ENCODE measurements at places on chromosomes 1 and 21.

- DNase-seq, result no peak
Observed at GRCh38 chr21:45488931-45489721, 53.1 kb downstream of the SLC19A1 start.

DNA sequence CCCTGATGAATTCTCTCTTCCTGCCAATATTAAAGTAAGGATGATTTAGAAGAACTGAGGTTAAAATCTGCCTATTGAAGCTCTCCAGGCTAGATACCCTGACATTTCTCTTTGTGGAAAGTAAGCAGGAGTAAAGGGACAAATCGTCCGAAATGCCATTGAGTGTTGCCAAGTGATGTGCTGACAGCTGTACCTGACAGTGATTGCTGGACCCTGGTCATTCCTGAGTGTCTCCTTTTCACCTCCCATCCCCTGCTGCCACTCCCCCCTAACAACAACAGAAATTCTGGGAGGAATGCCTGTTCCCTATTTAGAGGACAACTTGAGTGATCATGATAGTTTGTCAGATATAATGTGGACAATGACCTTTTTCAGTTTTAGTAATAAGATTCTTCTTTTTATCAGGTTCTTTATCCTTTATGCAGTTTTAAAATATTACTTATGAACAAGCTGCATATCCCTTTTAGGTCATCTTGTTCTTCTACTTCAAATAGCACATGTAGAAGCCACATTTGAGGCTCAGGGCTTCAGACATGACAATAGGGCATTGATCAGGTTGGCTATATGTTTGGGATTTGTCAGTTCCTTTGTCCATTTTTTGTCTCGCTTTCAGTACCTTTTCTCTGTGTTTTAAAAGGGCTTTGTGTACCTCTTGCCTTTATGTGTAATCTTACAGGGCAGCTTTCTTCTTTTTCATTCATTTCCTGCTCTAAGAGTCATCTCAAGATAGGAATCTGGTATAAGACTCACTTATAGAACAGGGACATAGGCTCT, 56.0 kb downstream of the ITSN1 start:
- DNase-seq, result no peak

DNA sequence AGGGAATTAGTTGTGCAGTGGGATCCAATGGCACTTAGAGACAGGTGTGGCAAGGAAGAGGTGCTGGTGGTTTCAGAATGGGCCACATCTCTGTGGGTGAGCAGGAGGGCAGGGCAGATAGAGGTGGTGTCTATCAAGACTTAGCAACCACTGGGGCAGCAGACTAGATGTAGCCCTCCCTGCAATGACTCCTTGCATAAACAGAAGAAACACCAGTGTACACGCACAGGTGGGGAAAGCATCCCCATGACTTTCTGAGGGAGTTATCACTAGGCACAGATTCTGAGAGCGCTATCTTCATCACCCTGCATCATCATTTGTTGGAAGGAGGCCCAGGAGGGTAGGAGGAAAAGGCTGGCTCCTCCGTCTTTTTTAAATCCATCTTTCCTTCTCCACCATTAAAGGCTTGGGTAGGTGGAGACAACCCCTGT, 58.4 kb downstream of the PLXNA2 start:
- no peak for DNase-seq

DNA sequence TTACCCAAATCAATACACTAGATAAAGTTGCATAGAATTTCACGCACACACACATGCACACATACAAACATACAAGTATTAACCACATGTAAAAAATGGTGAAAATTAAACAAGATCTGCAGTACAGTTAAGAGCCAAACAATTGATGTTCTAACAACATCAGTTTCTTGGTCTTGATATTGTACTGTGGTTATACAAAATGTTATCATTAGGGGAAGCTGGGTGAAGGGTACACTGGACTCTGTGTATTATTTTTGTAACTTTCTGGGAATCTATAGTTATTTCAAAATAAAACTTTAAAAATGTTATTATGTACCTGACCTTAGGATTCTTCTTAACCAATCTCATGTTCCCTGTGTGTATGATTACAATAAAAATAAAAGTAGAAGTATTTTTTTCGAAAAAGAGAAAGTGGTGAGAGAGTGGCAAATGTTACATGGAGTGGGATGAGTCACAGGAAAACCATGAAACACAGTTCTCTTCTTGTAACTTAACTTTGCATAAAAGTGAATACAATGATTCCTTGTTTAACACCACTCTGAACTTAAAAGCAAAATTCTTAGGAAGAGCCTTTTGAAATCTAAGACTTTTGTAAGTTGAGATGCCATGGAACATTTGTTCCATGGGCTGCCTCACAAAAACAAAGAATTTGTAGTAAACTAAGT, 101.6 kb upstream of the RUNX1 start:
- DNase-seq, result no peak

DNA sequence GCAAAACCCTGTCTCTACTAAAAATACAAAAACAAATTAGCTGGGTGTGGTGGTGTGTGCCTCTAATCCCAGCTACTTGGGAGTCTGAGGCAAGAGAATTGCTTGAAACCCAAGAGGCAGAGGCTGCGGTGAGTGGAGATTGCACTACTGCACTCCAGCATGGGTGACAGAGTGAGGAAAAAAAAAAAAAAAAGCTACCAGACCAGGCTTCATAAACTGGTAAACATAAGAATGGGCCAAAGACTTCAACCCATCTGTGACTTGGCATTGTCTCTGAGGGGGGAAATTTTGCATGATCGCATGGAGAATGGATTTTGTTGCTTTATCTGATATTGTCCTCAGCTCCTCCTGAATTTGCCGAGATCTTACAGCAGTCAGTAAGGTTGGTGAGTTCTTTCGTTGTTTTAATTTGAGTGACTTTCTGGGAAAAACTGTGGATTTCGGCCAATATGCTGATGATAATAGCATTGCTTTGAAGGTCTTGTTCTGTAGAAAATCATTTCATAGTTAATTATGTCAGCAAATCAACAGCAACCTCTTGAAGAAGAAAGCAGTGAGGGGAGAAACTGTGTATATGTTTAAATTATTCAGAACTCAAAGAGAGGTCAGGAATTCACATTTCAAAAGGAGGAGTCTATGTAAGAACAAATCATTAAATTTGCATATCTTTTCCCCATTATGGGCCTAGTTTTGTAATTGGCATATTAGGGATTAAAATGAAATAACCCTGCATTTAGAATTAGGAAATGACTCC, 13.1 kb downstream of the FGGY start:
- no peak for DNase-seq

DNA sequence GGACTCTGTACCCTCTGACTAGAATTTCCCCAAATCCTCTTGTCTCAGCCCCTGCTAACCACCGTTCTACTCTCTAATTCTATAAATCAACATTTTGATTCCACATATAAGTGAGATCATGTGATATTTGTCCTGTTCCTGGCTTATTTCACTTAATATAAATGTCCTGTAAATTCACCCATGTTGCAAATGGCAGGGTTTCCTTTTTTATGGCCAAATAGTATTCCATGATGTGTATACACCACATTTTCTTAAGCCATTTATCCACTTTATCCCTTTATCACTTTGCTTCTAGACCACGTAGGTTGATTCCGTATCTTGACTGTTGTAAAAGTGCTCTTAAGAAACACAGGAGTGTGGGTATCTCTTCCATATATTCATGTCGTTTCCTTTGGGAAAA, 8.9 kb downstream of the RNF187 start:
- no peak for DNase-seq

DNA sequence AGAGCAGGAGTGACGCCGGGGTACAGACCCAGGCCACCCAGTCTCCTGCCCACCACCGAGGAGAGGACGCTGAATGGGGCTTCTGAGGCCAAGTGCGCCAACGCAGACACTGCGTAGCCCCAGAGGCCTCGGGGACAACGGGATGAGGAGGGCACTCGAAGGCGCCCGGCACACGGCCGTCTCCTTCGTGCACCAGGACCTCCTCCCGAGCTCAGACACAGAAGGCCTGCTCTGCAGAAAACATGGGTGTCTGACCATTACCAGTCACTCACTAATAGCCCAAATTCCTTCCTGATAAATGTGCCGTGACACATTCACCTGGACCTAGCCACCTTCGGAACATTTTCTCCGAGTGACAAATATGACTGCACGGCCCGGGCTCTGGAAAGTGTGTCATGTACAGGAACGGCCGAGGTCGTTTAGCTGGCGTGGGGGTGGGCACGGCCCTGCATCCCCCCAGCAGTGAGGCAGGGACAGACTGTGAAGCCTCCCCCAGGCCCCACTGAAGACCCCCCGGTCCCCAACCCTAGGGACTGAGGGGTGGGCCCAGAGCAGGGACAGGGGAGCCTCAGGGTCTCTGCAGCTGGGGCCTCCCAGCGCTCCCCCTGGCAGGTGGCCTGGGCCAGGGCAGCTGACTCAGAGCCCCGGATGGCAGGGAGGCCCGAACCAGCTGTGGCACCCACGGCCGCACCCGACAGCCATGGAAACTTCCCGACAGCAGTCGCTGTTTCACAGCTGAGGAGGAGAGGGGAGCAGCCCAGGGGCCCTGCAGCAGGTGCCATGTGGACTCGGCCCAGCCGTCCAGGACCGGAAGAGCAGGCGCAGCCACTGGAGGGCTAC, 16.7 kb upstream of the COL6A2 start:
- DNase-seq, result no peak

DNA sequence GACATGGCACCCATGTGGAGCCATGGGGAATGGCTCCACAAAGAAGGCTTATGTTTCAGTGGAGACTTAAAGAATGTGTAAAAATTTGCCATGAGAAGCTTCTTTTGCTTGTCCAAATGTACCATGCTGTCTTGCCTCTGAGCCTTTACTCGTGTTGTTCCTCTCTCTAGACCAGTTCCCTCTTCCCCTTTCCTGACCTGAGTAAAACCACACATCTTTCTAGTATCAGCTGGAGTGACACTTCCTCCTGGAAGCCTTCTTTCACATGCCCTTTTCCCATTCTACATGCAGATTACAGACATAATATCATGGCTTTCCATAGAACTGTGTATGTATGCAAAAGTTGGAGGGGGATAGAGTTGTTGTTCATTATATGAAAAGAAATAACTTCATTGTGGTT, 13.6 kb upstream of the GPX7 start:
- no peak for DNase-seq

DNA sequence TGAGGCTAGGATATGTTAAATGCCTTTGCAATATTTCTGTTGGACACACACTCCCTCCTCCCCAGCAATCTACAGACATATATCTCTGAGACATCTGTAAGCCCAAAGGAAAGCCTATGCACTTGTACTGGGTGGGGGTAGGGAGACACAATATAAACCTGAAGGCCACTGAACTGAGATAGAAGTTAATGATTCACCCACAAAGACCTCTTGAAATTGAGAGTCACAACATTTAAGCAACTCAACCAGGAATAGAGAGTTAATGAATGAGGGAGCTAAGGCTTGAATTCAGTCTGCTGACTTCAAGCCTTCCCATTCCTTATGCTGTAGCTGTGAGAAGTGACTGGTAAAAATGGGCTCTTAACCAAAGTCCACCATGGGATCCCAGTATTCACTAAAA, 5.0 kb downstream of the OR10J1 start:
- no peak for DNase-seq

GRCh38 chr21:22536509-22536908, 1538.3 kb downstream of the NCAM2 start:
- DNase-seq, result no peak

DNA sequence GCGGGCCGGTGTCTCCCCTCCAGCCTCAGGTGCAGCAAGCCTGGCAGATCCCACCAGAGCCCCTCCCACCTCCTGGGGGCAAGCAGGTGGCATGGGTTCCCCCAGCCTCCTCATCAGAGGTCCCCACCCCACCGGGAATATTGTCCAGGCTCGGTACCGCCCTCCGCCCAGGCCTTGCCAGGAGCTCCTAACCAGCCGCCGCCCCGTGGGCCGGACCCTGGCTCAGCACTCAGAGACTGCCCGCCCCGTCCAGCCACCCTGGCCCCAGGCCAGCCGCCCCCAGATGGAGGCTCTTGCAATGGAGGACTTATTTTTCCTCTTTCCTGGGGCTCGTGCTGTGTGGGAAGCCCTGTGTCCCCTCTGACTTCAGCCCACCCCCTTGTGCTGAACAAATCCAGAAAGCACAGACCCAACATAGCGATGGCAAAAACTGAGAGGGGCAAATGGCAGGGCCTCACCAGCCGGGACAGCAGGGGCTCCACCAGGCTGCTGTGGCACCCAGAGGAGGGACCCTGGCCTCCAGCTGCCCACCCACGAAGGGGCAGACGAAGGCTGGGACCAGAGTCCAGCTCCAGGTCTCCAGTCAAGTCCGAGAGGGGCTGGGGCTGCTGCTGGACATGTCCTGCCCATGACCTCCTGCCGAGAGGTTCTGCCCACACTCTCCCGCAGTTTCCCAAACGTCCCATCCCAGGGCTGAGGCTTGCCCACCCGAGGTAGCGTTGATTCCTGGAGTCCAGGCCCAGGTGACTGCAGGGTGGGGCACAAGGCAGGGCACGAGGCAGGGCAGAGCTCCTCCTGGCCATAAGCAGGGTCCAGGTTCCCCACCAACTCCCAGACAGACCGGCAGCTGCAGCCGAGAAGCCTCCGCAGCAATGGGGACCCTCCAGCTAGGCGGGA, 7.5 kb downstream of the MEGF6 start:
- no peak for DNase-seq

GRCh38 chr21:18960306-18960705, 556.7 kb upstream of the TMPRSS15 start:
- DNase-seq, result no peak

DNA sequence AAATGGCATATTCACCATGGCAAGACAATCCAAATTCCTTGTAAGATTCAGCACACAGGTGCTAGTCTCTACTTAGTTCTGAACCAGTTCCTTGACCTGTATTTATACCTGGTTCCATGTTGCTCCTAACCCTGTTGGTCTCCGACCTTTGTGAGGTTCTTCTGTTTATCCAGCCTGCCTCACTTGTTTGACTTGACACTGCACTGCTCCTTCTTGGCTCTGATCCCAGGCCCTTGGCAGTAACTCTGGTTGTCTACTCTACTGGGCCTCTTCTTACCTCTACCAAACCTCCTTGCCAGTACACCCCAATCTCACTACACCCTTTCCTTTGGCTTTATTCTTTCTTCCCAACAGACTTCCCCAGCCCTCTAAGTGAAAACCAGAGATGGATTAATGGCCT, 419.4 kb upstream of the USP24 start:
- no peak for DNase-seq

- DNase-seq, result no peak
Observed at GRCh38 chr1:201631037-201631436, 92.1 kb downstream of the NAV1 start.

GRCh38 chr1:2290171-2290578, 62.1 kb downstream of the SKI start:
- no peak for DNase-seq

DNA sequence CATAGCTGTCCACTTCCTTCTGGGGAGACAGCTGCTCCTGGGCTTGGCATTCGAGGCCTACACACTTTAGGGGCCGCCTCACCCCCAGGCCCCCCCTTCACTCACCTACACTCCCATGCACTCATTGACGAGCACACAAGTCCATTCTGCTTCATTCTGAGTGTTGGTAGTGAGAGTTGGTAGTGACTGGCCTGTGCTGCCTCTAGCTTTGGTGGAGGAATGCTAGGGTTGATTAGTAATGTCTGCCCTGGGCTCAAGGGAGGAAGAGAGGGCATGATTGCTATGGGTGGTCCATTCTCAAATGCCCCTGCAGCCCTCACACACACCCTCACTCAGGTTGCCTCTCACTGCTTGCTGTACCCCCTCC, 30.4 kb downstream of the TRIM11 start:
- DNase-seq, result no peak
